Large intestine (tissue), 12 donors: ENCODE measurements at places on chromosomes 1 and 21. TPM values are rescaled to one million over a fixed set of nuclear protein-coding genes. Genes with fewer than 3 reads are reported as not detected.
A peak's percentile ranks its signal among the peaks of the same experiment; 100 is the strongest.

- no peak overlapping the region for H3K27ac ChIP-seq
- no peaks in the 10 kb centered on the region for H3K27me3 ChIP-seq
- no peaks in the 10 kb centered on the region for H3K4me1 ChIP-seq
- H3K4me3 ChIP-seq = no peak overlapping the region
- no peaks in the 10 kb centered on the region for H3K36me3 ChIP-seq
- DNase-seq = no peak
Measured at GRCh38 chr1:5286244-5286643, 631.8 kb downstream of the AJAP1 start.

DNA sequence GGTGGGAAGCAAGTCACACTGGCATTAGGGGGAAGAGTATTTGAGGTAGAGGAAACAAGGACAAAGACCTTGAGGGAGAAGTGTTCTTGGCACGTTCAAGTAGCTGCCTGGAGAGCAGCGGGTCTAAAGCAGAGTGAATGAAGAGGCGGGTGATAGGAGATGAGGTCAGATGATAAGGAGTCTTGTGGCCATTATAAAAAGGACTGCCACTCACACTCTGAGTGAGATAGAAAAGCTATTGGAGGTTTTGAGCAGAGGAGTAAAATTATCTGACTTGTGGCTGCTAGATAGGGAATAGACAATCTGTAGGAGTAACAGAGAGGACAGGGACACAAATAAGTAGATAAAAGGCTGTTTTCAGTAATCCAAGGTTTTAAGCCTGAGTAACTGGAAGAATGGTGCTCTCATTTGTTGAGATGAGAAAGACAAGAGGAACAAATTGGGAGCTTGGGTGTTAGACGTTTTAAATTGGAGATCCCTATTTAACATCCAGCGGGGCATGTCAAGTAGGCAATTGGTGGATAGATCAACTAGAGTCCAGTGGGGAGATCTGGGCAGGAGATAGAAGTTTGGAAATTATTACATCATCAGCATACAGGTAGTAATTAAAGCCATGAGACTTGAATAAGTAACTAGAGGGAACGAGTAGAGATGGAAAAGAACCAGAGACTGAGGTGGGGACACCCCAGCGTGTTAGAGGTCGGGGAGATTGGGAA is 43.7 kb downstream of the HENMT1 start:
- no peak overlapping the region for H3K4me3 ChIP-seq
- no peak for DNase-seq
- H3K27ac ChIP-seq = no peak overlapping the region
- H3K27me3 ChIP-seq = no peaks in the 10 kb centered on the region
- H3K36me3 ChIP-seq = peaks cover 40% of the 10 kb centered on the region
- no peaks in the 10 kb centered on the region for H3K4me1 ChIP-seq

DNA sequence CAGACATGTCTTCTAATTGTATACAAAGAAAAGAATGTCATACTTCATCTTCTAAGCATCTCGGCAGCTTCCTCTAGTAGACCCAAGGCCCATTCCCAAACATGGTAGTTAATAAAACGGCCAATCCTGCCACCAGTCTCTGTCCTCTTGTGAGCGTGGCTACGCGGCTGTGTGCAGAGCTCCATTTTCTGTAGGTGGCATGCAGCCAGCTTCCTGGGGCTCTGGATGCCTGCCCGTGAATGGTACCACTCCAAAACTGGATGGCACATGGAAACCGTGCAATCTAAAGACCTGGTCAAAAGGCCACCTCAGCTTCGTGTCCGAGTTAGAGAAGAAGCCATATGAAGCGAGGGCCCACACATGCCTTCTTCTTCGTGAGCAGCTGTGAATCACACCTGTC is 110.7 kb downstream of the SIPA1L2 start:
- no peak overlapping the region for H3K27ac ChIP-seq
- H3K4me3 ChIP-seq = no peak overlapping the region
- no peak for DNase-seq
- no peaks in the 10 kb centered on the region for H3K27me3 ChIP-seq
- peaks cover 8% of the 10 kb centered on the region for H3K36me3 ChIP-seq
- no peaks in the 10 kb centered on the region for H3K4me1 ChIP-seq

- no peak overlapping the region for H3K4me3 ChIP-seq
- DNase-seq = no peak
- H3K27ac ChIP-seq = no peak overlapping the region
Measured at GRCh38 chr1:45381243-45381642, 41.0 kb upstream of the MUTYH start.

GRCh38 chr1:65495137-65495536 is 74.7 kb downstream of the LEPR start:
- no peak overlapping the region for H3K4me3 ChIP-seq
- H3K4me1 ChIP-seq = no peaks in the 10 kb centered on the region
- H3K27me3 ChIP-seq = no peaks in the 10 kb centered on the region
- no peak overlapping the region for H3K27ac ChIP-seq

CTSE gene
- 19.6 TPM for polyA plus RNA-seq

- H3K27ac ChIP-seq = peak overlapping the region; percentile 85
- peaks cover 17% of the 10 kb centered on the region for H3K36me3 ChIP-seq
- no peaks in the 10 kb centered on the region for H3K27me3 ChIP-seq
- DNase-seq = no peak
- H3K4me1 ChIP-seq = peaks cover 23% of the 10 kb centered on the region
- no peak overlapping the region for H3K4me3 ChIP-seq
Measured at GRCh38 chr1:37944816-37945215, 2.0 kb downstream of the INPP5B start.

GRCh38 chr1:32989160-32990050 is 24.8 kb upstream of the RNF19B start:
- DNase-seq = no peak
- no peaks in the 10 kb centered on the region for H3K36me3 ChIP-seq

DPT gene
- polyA plus RNA-seq = 11.4 TPM

GRCh38 chr1:182185136-182185535 is 123.6 kb upstream of the ZNF648 start:
- no peaks in the 10 kb centered on the region for H3K36me3 ChIP-seq
- peaks cover 9% of the 10 kb centered on the region for H3K4me1 ChIP-seq
- no peak overlapping the region for H3K4me3 ChIP-seq
- no peak for DNase-seq
- H3K27ac ChIP-seq = no peak overlapping the region

- no peaks in the 10 kb centered on the region for H3K27me3 ChIP-seq
- H3K4me3 ChIP-seq = no peak overlapping the region
- H3K36me3 ChIP-seq = peaks cover 67% of the 10 kb centered on the region
- no peak overlapping the region for H3K27ac ChIP-seq
- no peak for DNase-seq
Measured at GRCh38 chr21:43021191-43021590, 46.8 kb downstream of the PKNOX1 start.

DNA sequence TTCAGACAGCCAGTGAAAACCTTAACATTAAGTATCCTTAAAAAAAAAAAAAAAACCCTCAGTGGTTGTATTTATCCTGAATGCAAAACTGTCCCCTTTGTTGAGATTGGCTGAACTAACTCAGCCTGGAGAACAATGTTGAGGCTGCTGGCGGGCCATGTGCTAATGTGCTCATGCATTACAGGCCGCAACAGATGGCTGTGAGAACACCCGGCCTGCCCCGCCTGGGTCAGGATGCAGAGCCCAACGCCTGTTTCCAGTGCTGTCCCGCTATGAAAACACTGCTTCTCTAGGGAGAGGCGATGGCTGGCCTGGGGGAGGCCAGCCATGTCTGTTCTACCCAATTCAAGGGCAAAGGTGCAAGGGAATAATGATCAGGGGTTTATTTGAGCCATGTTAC is 13.8 kb downstream of the OLIG2 start:
- no peaks in the 10 kb centered on the region for H3K36me3 ChIP-seq
- no peak overlapping the region for H3K27ac ChIP-seq
- H3K4me1 ChIP-seq = no peaks in the 10 kb centered on the region
- H3K4me3 ChIP-seq = no peak overlapping the region
- H3K27me3 ChIP-seq = peaks cover 59% of the 10 kb centered on the region
- DNase-seq = no peak

DNA sequence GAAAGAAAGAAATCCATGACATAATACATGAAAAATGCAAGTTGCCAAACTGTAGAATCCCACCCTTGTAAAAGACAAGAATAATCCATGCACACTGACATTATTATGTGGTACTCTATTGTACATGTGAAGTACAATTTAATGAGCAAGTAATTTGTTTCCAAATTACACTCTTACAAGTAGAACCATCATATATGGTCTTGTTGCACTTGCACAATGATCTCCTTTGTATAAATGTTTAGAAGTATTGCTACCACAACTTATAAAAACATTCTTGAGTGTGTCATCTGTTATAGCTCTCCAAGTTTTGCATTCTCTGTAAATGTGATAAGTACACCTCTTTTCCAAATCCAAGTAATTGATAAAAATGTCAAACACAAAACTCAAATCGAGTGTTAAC is 29.1 kb upstream of the ZNF281 start:
- no peaks in the 10 kb centered on the region for H3K36me3 ChIP-seq
- peaks cover 2% of the 10 kb centered on the region for H3K4me1 ChIP-seq
- H3K27ac ChIP-seq = no peak overlapping the region
- H3K27me3 ChIP-seq = no peaks in the 10 kb centered on the region
- no peak for DNase-seq

GRCh38 chr1:76256289-76257223 is 182.0 kb downstream of the ST6GALNAC3 start:
- H3K4me1 ChIP-seq = no peaks in the 10 kb centered on the region
- H3K27ac ChIP-seq = no peak overlapping the region
- peak; percentile 20 for DNase-seq
- no peak overlapping the region for H3K4me3 ChIP-seq
- H3K36me3 ChIP-seq = no peaks in the 10 kb centered on the region

DNA sequence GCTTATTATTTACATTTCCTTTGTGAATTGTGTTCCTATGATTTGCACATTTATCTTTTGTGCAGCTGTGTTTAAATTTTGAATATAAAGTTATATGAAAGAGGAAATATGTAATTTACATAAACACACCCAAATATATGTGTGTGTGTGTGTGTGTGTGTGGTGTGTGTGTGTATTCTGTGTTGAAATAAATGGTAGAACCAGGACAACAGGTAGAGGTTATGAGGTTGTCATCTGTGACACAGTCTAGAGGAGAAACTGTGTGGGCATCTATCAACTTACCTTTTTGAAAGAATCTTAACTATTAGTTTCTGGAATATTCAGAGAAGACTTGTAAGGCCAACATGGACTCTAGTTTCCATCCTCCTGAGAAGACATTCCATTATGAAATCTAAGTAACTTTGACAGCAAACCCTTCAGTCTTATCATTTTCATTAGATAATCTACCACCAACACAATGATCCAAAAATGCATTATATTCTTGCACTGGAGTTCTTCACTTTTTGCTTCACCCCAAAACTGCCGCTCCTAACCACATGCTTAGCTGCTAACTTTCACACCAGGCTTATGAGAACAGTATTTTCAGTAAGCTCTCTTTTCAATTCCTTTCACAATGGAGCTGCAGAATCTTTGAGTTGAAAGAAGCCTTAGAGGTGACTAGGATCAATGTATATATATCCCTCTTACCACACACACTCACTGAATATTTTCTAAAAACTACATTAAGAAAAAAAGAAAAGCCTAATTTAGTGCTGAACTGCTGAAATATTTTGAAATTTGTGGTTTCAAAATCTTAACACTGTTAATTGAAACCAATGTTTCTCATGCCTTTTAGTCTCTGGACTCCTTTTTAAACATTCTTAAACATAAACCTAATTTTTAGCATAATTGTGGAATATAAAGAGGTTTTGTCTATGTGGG is 21.8 kb downstream of the PTPRC start:
- no peak overlapping the region for H3K27ac ChIP-seq
- H3K36me3 ChIP-seq = no peaks in the 10 kb centered on the region
- no peaks in the 10 kb centered on the region for H3K4me1 ChIP-seq
- no peak for DNase-seq

- H3K27me3 ChIP-seq = no peaks in the 10 kb centered on the region
- H3K36me3 ChIP-seq = no peaks in the 10 kb centered on the region
- no peak for DNase-seq
- no peak overlapping the region for H3K27ac ChIP-seq
- no peak overlapping the region for H3K4me3 ChIP-seq
Measured at GRCh38 chr1:43801203-43801602, 93.9 kb downstream of the ST3GAL3 start.

GRCh38 chr1:110668549-110668948 is 6.2 kb downstream of the KCNA3 start:
- H3K27ac ChIP-seq = no peak overlapping the region
- DNase-seq = no peak
- H3K36me3 ChIP-seq = no peaks in the 10 kb centered on the region
- H3K4me3 ChIP-seq = no peak overlapping the region
- no peaks in the 10 kb centered on the region for H3K4me1 ChIP-seq

DNA sequence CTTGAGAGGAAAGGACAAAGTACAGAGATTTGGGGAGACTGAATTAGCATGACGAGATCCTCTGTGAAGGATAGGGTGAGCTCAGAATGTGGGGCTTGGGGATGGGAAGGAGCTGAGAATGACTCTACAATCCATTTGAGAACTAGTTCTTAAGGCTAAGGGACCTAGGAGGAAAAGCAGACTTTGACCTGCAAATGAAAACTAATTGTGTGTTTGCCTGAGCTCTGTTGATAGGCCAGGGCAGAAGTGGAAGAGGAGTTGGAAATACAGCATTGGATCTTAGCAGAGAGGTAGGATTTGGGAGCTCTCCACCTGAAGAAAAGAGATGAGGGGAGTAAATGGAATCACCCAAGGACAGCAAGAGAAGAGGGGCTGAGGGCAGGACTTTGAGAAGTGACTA is 2.1 kb upstream of the RGS8 start:
- peaks cover 15% of the 10 kb centered on the region for H3K27me3 ChIP-seq
- no peaks in the 10 kb centered on the region for H3K36me3 ChIP-seq
- H3K4me3 ChIP-seq = no peak overlapping the region

GPR52 gene
- 0.88 TPM for polyA plus RNA-seq

SPRR2G gene
- polyA plus RNA-seq = not detected

RGS1 gene
- polyA plus RNA-seq = 75.0 TPM

DNA sequence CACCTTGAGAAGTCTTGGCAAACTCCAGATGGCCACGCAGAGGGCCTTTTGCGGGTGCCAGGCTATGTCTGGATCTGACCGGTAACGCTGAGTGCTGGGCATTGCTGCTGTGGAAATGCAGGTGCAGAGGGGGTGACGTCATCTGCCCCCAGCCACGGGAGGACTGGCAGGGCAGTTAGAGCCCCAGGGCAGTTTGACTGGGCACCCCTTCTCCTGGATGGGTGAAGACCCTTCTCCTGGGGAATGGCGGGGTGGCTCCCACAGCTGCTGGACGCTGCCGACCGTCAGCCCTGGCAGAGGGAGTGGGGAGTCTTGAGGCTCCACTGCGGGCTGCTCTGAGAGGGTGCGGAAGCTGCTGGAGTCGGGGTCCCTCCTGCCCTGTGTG is 12.6 kb upstream of the EDN2 start:
- peaks cover 21% of the 10 kb centered on the region for H3K4me1 ChIP-seq
- H3K27me3 ChIP-seq = peaks cover 3% of the 10 kb centered on the region
- H3K27ac ChIP-seq = peak overlapping the region; percentile 39
- H3K36me3 ChIP-seq = no peaks in the 10 kb centered on the region

EPHA10 gene
- polyA plus RNA-seq = 1.2 TPM

GRCh38 chr21:35751171-35751570 is 309.2 kb downstream of the SETD4 start:
- no peak overlapping the region for H3K27ac ChIP-seq
- H3K27me3 ChIP-seq = peaks cover 2% of the 10 kb centered on the region
- DNase-seq = no peak
- H3K36me3 ChIP-seq = no peaks in the 10 kb centered on the region

GRCh38 chr21:43727519-43728153 is 8.7 kb downstream of the PDXK start:
- peak; percentile 41 for DNase-seq
- peaks cover 13% of the 10 kb centered on the region for H3K36me3 ChIP-seq
- peak overlapping the region; percentile 53 for H3K4me3 ChIP-seq
- H3K27me3 ChIP-seq = no peaks in the 10 kb centered on the region
- peak overlapping the region; percentile 99 for H3K27ac ChIP-seq

AGTRAP gene
- polyA plus RNA-seq = 21.5 TPM

- no peaks in the 10 kb centered on the region for H3K36me3 ChIP-seq
- H3K27me3 ChIP-seq = no peaks in the 10 kb centered on the region
- DNase-seq = no peak
- no peak overlapping the region for H3K4me3 ChIP-seq
Measured at GRCh38 chr1:196366817-196367495, 241.3 kb downstream of the KCNT2 start.
